ENCODE measurements at places on chromosomes 11 and 22.

DNA sequence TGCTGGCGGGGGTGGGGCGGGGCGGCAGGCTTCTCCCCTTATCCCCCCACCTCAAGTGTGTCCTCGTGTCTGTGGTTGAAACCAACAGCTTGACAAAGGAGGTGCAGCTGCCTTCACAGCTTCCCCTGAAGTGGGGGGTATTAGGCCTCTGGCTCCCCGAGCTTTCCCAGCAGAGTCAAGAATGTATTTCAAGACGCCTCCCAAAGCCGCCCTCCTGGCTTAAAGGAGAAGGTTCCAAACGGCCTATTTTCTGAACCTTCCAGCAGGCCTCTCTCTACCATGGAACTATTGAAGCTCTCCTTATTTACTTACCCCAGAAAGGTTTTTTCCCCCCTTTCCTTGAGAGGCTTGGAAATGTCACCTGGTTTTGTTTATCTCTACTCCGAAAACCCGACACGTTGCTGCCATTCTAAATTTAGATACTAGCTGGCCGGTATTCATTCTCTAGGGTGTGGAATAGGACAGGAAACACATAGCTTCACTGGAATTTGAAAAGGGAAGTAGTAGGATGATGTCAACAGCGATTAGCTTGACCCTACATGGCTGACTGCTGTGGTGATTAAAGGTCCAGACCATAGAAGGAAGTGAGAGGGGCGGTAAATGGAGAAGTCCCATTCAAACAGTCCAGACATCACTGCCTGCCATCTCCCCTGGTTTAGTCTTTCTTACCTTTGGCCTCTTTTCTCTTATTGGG lies 671 bp upstream of the PICALM start:
- DNase-seq, result peak; percentile 51

DNA sequence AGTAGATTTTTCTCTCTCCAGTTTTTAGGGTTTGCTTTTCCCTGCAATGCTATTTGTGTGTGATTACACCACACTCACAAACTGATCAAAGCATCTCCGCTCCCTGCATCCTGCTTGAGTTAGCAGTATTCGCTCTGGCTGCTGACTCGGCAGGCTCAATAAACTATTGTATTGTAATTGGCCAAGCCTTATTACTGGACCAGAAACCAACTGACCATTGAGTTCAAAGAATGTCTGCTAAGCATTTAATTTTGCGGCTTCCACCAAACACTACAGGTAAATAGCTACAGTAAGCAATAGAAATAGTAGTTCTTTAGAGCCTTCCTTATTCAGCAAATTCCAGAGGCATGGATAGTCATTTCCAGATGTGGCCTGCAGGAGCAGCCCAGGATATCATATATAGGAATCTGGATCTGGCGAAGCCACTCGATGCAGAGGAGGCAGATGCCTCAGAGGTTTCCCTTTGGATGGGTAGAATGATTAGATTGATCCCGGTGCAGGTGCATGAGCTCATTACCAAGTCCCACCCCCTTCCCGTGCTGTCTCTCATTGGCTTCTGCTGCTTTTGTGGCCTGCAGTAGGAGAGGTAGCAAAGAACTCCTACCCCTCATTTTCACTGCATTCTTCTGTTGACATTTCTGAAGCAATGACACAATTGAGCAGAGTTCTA lies 77.3 kb downstream of the COMMD9 start:
- no peak for DNase-seq

- DNase-seq, result no peak
Observed at GRCh38 chr22:46019351-46019750, 42.4 kb upstream of the WNT7B start.

DNA sequence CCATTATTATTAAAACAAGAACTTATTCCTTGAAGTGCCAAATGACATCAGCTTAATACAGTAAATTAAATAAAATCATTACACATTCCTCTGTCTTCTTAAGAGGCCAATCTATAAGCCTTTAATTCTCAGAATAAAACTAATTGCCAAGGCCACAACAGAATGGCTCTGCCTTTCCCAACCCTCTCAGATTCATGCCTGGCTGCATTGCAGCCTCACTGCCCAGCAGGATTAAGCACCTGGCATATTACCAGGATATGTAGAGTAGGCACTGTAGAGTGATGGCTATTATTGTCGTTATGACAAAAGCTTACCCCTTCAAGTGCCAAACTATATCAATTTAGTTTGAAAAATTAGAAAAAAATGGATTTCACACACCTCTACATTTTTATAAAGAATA lies 9.4 kb upstream of the CALCA start:
- no peak for DNase-seq

DNA sequence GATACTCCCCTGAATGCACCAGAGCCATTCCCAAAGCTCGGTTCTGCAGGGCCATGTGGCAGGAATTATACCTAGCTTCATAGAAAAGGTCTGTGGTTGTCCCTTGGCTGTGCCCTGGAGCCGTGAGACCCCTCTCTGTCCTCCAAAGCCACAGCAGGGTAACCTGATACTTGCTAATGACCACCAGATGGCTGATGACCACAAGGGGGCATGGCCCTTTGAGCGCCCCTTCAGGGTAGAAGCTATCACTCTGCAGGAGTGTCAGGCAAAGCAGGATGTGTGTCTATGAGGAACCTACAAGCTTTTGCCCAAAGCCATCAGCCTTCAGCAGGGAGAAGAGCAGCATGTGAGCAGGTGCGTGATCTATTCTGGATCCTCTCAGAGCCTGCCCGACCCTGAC lies 95.3 kb downstream of the NTM start:
- no peak for DNase-seq

All from spinal cord (tissue), 10 donors.